Stimulated activated CD8-positive, alpha-beta memory T cell treated with anti-CD3 and anti-CD28 coated beads, Interleukin-2, amount 100 ng/mL, for 48 hours (primary cell): ENCODE measurements at places on chromosomes 5 and 9.

DNA sequence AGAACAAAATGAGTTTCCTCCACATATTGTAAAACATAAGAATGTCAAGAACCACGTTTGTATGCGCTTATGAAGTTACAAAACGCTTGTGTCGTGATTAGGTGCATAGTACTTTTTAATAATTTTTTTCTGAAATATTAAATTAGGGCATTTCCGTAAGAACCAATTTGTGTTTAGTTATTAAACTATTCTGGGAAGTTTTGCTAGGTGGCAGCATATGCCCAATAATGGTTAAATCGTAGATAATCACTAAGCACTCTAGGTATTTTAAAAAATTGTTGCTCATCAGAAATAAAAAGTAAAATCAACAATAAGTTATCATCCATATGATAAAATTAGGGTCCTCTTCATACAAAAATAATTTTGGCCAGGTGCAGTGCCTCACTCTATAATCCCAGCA is 5.4 kb downstream of the SRFBP1 start:
- no peak for DNase-seq

- peak; percentile 63 for DNase-seq
Observed at GRCh38 chr9:136544548-136544963, 1.3 kb downstream of the NOTCH1 start.

GRCh38 chr9:92711844-92712243 is 41.9 kb upstream of the IPPK start:
- DNase-seq: no peak

GRCh38 chr9:121557581-121558447 is 58.2 kb upstream of the GGTA1 start:
- DNase-seq: no peak

GRCh38 chr9:70826562-70826961 is 294.9 kb downstream of the TRPM3 start:
- no peak for DNase-seq

DNA sequence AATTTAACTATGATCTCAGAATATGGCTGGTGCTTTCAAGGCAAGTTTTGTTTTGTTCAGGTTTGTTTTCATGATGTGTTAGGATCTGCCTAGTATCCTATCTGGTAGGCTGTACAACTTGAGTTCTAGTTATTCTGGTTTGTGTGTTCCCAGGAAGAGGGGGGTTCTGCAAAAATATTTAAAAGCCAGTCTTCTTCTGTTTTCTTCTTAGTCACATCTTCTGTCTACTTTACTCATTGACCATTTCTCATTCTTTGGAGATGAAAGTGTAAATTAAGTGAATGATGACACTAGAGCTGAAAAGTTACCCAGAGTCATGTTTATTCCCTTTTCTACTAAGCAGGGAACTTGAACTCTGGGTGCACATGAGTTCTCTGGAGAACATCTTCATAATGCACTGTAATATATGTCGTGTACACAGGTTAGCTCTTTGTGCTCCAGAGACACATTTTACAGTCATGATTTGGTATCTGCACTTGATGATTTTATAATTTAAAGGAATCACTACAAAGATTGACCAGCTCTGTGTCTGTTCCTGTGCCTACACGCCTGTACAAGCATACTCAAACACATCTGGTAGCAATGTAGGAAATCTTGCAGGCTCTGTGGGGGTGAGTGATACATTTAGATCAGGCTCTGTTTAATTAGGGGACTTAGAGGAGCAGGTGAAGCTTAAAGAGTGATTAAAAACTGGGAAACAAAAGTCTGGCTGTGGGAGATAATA is 5.0 kb downstream of the SMAD5 start:
- no peak for DNase-seq

- DNase-seq: no peak
Observed at GRCh38 chr5:163506095-163506457, 657 bp downstream of the MAT2B start.

GRCh38 chr5:168793841-168794837 is 215.0 kb upstream of the PANK3 start:
- DNase-seq: peak; percentile 17

- no peak for DNase-seq
Observed at GRCh38 chr9:6405371-6405770, 7.6 kb upstream of the UHRF2 start.

DNA sequence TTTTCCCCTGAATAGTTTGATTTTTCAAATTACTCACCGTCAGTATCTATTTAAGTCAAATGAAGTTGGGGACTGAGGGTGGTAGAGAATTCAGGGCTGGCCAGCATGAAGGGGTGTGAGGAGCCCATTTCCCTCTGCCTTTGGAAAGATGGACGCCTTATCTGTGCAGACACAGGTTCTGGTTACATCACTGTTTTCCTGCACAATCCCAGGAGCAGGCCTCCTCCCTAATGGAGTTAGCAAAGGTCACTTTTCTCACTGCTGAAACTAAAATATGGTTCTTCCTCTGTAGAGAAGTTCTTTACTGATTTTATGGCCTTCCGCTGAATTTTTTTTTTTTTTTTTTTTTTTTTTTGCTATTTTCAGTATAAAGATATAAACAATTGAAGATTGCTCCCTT is 69.1 kb downstream of the FOXD1 start:
- DNase-seq: no peak

DNA sequence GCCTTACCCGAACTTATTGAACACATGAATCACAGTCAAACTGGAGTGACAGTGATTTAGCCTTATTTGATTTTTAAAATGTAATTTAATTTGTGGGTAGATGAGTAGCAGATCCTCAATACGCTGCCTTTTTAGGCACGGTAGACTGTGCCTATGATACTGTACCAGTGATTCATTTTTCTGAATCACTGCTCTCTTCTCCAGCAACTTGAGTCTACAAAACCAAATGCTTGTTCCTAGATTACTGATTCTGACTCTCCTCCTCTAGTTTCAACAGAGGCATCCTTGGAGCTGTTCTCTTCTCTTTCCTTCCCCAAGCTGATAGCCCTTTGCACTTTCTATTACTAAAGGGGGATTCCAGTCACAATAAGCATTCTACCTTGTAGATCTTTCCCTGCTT is 94.3 kb upstream of the IL7R start:
- no peak for DNase-seq

GRCh38 chr9:85730916-85731630 is 10.7 kb downstream of the AGTPBP1 start:
- no peak for DNase-seq

DNA sequence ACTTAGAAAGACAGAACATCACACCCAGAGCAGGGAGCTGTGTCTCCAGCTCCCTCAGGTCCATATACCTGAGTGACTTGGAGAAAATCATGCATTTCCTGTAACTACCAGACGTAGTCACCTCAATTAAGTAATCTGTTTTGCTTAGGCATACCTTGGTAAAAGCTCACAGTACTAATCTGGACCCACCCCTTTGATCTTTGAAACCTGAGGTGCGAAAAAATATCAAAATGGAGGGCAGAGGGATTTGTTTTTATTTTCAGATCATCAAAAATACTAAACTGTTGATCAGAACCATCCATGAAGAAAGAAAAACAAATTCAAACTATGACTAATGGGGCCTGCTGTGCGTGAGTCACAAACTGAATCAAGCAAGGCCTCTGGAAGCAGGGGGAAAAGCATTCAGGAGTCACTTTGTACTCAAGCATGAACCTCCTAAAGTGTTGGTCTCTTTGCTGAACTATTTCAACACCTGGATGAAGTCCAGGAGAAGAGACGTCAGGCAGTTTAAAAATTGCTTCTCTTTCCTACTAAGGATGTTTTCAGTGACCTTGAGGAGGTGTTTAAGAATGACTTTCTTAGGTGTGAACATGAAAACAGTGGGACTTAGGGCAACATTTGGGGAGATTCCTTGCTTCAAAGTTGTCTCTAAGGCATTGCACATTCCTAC is 76.3 kb downstream of the MUSK start:
- DNase-seq: no peak

DNA sequence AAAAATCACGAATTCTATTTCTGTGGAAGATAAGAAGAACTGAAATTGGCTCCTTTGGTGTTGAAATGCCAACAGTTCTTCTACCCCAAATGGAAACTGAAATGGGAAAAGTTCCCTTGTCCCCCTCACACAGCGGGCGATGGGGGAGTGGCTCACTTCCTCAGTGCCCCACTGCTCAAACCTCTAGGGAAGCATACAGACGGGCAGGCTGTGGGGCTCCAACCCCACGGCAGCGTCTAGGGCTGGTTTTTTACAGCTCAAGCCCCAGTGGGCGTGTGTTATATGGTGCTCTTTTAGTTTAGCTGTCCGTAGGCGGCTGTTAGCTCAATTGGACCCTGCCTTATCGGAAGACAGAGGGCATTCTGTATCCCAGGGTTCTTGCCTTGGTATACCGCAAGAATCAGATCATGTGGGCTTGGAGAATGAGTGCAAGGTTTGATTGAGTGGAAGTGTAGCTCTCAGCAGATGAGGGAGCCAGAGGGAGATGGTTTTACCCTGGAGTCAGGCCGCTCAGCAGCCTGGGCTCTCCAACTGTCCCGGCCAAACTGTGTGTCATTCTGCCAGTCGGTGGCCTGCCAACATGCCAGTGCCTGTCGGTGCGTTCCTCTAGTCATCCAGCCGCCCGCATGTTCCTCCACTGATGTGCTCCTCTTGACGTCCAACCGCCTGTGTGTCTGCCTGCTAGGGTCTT is 166.3 kb upstream of the ZNF608 start:
- no peak for DNase-seq

- DNase-seq: no peak
Observed at GRCh38 chr9:70385426-70385825, 29.0 kb downstream of the KLF9 start.

- DNase-seq: no peak
Observed at GRCh38 chr9:15304632-15305031, 2.4 kb downstream of the TTC39B start.

- DNase-seq: no peak
Observed at GRCh38 chr9:7180247-7180646, 422.5 kb downstream of the KDM4C start.

DNA sequence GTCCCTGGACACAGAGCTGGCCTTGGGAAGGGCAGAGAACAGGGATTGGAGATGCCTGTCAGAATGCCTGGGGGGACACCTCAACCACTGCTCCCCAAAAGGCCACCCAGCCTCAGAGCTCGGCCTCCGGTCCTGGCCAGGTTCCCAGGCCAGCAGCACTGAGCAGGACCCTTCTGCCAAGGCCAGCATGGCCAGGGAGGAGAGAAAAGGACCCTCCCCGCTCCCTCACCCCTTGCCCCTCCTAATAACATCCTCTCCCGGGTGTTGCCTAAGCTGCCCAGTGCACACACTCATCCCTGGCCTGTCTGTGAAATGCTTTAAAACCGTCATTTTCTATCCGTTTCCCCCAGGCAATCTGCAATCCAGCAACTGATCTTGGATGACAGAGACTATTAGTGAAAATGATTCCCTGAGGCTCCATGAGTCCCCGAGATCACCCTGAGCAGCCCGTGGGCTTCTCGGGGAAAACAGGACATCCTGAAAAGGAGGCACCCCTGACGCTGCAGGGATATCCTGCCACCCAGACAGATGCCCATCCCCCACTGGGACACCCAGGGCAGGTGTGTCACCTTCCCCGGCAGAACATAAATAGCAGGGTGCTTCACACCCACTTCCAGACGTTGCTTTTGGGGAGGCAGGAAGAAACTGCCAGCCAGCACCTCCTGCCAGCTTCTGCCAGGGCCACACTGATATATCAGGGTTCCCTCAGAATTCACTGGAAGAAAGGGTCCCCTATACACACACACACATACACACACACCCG is 75.3 kb downstream of the ADAMTS2 start:
- no peak for DNase-seq

DNA sequence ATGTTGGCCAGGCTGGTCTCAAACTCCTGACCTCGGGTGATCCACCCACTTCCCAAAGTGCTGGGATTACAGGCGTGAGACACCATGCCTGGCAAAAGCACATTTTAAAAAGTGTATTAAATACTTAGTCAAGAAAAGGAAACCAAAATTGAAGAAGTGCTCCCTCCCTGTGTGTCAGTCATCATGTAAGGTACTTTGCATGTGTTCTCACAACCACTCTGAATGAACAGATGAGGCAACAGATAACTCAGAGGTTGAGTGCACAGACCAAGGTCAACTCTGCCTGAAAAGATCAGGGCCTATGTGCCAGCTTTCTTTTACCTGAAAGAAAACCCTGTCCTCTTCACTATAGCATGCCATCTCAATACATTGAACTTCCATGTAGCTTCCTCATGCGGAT is 289.7 kb downstream of the MRPS30 start:
- no peak for DNase-seq

DNA sequence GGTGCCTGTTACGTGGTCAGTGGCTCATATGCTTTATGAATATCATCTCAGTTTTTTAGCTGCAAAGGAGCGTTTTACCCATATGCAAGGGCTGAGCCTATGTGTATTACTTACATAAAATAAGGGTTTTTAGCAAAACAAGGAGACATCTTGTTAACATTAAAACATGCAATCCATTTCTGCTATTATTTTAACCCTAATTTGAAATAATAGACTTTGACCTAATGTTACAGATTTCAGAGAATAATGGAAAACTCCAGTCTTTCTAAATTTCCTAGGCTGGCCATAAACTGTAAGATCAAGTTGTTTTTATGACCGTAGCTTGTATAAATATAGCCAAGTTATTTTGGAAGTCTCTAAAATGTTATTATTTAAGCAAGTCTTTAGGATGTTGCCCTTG is 121.1 kb upstream of the SEMA6A start:
- DNase-seq: no peak

- no peak for DNase-seq
Observed at GRCh38 chr5:172943283-172943841, 15.9 kb upstream of the RPL26L1 start.

GRCh38 chr5:8842971-8843551 is 702.8 kb downstream of the SEMA5A start:
- no peak for DNase-seq

DNA sequence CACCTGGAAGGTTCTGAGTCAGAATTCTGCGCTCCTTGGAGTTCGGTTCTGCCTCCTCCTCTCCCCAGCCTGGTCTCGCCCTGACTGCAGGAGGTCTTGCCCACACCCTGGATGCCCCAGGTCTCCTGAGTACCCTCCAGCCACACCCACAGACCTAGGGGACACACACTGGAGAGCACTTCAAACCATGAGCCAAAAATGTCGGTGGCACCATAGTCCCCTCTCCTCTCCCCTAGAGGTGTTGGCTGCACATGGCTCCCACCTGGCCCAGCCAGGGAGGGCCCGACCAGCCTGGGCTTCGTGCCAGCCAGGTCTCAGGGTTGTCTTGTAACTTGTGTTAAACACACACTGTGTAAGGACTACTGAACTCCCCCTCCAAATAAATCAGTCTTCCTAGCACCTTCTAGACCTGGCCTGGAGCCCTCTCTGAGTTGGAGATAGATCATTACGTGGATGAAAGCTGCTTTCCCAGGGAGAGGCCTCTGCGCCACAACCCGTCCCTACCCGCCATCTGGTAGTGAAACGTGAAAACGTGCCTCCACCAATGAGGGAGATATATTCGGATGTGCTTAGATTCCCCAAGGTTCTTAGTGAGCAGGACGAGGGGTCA is 49.9 kb upstream of the CTSL start:
- DNase-seq: no peak

- DNase-seq: no peak
Observed at GRCh38 chr5:54637654-54638053, 120.1 kb downstream of the SNX18 start.

- DNase-seq: no peak
Observed at GRCh38 chr5:157431544-157432200, 28.3 kb upstream of the NIPAL4 start.

- DNase-seq: no peak
Observed at GRCh38 chr9:35758475-35759050, 4.5 kb upstream of the MSMP start.
